Activated T-helper 1 cell treated with anti-CD3 and anti-CD28 coated beads, Interleukin-2, amount 50 U/mL, for 16 hours (primary cell): ENCODE measurements at places on chromosomes 1 and 21.

DNA sequence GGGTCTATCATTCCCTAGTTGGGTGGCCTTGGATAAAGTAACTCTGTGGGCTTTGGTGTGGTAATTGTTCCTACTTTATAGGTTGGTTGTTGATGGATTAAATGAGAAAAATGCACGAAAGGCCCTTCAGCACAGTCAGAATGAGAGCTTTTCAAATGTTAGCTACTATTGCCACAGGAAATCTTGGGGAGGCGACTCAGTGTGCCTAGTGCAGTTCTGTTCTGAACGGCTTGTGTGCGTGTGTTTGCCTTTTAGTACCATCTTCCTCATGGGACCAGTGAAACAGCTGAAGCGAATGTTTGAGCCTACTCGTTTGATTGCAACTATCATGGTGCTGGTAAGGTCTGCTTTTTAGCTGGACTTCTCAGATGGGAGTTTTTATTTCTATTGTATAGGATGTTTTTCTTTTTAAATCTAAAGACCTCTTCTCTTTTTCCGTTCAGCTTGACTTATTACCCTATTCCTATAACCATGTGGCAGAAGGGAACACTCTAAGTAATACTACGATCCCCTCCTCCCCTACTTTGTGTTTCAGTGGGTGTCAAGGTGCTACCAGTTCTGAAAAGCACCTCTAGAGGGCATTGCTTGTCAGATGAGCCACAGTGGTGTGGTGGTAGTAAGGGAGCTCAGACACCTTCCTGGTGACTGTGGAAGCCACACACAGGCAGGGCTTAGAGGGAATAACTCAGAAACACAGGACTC is 9.2 kb downstream of the SFT2D2 start:
- no peak for DNase-seq

DNA sequence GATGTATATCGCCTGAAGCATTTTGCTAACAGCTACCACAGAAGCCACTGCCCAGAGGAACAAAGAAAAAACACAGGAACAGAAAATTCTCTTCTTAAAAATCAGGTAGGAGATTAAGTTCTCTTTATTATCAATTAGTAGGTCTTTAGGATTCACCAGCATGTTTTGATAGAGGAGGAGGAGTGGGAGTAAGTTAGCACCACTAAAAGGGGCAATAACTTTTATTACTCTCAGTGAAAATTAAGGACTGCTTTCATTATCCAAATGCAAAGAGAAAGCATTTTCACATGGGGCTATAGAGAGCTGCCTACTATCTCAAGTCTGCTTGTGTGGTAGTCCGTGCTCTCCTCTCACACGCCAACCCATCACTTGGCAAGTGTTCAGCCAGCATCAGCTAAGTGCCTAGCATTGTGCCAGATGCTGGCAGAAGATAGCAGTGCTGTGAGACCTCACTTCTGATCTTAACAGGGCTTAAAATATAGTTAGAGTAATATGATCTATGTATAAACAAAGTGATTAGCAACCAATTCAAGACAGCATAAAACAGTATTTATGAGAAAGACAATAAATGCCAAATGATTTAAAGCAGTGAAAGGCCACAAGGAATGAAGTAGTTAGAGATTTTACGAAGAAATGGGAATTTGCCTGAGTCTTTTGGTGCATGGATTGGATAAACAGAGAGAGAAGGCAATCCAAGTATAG is 39.8 kb downstream of the ASTN1 start:
- no peak for DNase-seq

DNA sequence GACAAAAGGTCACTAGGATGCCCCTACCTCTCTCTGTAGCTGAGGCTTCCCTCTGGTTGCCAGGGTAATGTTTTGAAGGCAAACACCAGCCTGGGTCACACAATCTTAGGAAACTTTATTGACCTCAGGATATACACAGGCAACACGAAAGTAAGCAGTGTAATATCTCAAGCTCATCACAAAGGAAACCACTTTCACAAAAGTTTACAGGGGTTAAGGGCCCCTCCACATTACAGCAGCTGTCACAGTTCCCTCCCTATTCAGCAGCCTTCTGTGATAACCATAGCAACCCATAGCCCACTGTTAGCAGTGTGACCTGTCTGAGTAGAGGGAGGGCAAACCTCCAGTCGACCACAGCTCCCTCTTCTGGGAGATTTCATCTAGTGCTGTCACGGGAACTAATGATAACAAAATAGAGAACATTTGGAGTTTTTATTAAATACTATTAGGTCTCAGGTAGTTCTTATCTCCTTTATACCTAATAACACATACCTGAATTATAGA is 149.8 kb downstream of the PTPRC start:
- DNase-seq: no peak

- DNase-seq: no peak
Measured at GRCh38 chr1:88800382-88801051, 90.8 kb downstream of the GTF2B start.

- DNase-seq: no peak
Measured at GRCh38 chr1:34847094-34847493, 12.5 kb downstream of the SMIM12 start.

GRCh38 chr1:57424231-57425027 is 569 bp upstream of the DAB1 start:
- DNase-seq: no peak
